ENCODE measurements at places on chromosomes 7 and 10. TPM values are rescaled to one million over a fixed set of nuclear protein-coding genes. Genes with fewer than 3 reads are reported as not detected.

ZKSCAN1 gene
- 64.4 TPM for total RNA-seq

DNA sequence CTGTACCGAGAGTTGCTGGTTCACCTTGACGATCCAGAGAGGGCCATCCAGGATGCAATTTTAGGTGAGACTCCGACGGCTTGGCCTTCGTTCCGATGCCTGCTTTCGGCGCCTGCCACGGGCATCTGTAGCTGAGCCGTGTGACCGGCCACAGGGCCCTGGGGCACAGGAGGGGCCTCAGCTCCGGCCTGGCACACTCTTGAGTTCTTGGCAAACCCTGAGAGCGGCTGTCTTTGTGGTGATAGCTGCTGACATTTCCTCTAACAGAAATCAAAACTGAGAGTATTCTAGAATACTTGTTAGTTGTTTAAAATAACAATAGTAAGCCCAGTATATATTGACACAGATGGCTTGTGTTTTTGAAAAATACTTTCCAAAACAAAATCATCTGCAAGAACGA lies 52.2 kb upstream of the SUN1 start:
- H3K27me3 ChIP-seq, result no peaks in the 10 kb centered on the region
- no peak for DNase-seq
- H3K27ac ChIP-seq, result no peak overlapping the region
- H3K4me1 ChIP-seq, result no peaks in the 10 kb centered on the region
- peaks cover 24% of the 10 kb centered on the region for H3K36me3 ChIP-seq

DNA sequence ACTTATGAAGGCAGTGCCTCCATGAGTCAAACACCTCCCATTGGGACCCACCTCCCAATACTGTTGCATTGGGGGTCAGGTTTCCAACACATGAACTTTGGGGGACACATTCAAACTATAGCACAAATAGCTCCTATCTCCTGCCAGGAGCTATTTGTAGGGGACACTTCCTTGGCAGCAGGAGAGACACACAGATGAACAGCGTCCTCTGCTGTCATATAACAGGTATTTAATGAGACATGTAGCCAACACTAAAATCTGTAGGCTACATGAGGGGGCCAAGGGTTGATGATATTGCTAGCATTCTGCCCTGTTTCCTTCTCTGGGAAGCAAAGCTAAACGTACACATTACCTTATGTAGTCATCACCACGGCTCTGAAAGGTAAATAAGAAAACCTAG lies 2.6 kb upstream of the GPR26 start:
- peaks cover 16% of the 10 kb centered on the region for H3K27me3 ChIP-seq
- H3K36me3 ChIP-seq, result no peaks in the 10 kb centered on the region
- no peaks in the 10 kb centered on the region for H3K4me1 ChIP-seq
- no peak overlapping the region for H3K27ac ChIP-seq

SPDYE17 gene
- not detected for total RNA-seq

DNA sequence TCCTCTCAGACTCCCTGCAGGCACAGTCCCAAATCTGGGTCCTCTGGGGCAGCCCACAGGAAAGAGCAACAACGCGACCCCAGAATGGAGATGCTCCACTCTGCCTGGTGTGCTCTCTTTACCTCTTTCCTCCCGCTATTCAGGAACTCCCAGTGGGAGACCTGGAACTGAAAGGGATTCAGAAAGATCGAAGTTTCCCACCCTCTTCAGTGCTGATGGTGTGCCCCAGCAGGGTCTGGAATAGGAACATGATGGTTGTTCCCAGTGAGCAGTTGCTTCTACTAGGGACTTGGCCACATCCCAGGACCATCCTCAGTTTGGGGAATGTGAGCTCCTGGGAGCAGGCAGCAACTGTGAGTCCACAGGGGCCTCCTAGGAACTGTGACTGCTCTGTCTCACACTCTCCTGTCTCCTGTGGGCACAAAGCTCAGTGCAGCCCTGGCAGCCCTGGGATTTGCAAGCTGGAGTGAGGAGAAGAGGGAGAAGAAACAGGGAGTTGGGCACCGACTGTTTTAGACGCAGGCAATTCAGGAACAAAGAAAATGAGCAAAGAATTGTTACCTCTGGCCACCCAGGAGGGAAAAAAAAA lies 17.9 kb downstream of the OR6V1 start:
- H3K4me3 ChIP-seq, result no peak overlapping the region
- no peak for DNase-seq
- peaks cover 5% of the 10 kb centered on the region for H3K27me3 ChIP-seq
- no peaks in the 10 kb centered on the region for H3K4me1 ChIP-seq
- no peaks in the 10 kb centered on the region for H3K36me3 ChIP-seq
- no peak overlapping the region for H3K27ac ChIP-seq
